Pancreas (tissue), 10 donors: ENCODE measurements at places on chromosomes 4 and X. TPM values are rescaled to one million over a fixed set of nuclear protein-coding genes. Genes with fewer than 3 reads are reported as not detected.

MBNL3 gene
- polyA plus RNA-seq: 2.5 TPM

FAM50A gene
- 128 TPM for polyA plus RNA-seq

CXCL3 gene
- polyA plus RNA-seq: 2.2 TPM

FGA gene
- 15.2 TPM for polyA plus RNA-seq

SPCS3 gene
- polyA plus RNA-seq: 24.2 TPM

TRIM75 gene
- not detected for polyA plus RNA-seq

MOSPD2 gene
- polyA plus RNA-seq: 1.9 TPM

COL4A5 gene
- polyA plus RNA-seq: 0.92 TPM

CCSER1 gene
- 0.99 TPM for polyA plus RNA-seq

GBA3 gene
- 0.92 TPM for polyA plus RNA-seq

SLC49A3 gene
- polyA plus RNA-seq: 14.3 TPM

TAF7L gene
- 0.05 TPM for polyA plus RNA-seq

BANK1 gene
- polyA plus RNA-seq: 0.57 TPM

EIF2S3 gene
- 52.9 TPM for polyA plus RNA-seq

NEUROG2 gene
- not detected for polyA plus RNA-seq

ADH1A gene
- polyA plus RNA-seq: 0.19 TPM

TMEM31 gene
- 0.35 TPM for polyA plus RNA-seq

GAGE12H gene
- polyA plus RNA-seq: not detected

MEPE gene
- not detected for polyA plus RNA-seq
